Left colon (tissue), 2 donors: ENCODE measurements at places on chromosomes 12 and 14. TPM values are rescaled to one million over a fixed set of nuclear protein-coding genes. Genes with fewer than 3 reads are reported as not detected.

The NRL gene
- total RNA-seq, result 1.5 TPM

The DPPA3 gene
- not detected for total RNA-seq

- peak; percentile 35 for DNase-seq
Measured at GRCh38 chr12:109588461-109589239, 15.1 kb downstream of the MVK start.

DNA sequence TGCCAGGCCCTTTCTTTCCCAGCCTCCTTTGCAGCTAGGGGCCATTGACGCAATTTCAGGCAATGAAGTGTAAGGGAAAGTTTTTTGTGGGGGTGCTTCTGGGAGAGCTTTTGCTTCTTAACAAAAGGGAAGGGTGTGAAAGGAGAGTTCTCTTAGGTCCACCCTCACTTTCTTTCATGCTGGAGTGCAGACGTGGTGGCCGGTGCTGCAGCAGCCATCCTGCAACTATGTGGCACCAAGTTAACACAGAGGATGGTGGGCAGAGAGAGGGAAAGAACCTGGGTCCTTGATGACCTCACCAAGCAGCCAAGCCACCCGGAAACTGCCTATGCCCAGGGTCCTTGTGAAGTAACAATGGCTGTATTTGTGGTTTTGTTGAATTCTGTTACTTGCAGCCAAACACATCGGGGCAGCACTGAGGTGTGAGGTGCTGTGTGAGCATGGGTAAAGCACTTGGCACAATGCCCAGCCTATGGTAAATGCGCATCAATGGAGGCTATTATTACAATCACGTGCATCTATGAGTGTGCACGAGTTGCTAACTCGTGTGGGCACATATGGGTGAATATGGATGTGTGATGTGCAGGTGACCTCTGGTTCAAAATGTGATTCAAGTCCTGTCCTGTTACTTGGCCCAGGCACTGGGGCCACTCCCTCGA, 122.6 kb downstream of the CALM1 start:
- no peak for DNase-seq

- peak; percentile 46 for DNase-seq
Measured at GRCh38 chr14:88791629-88792472, 902 bp downstream of the EML5 start.

GRCh38 chr14:23115039-23115731, 3.9 kb downstream of the CEBPE start:
- DNase-seq, result no peak

- peak; percentile 40 for DNase-seq
Measured at GRCh38 chr12:95943330-95943842, at the start of gene AMDHD1. AMDHD1 (plus strand) TSS chr12:95943331; CDS start chr12:95943399, 68 bp downstream.

- DNase-seq, result no peak
Measured at GRCh38 chr12:26524862-26525465, 308.0 kb downstream of the ITPR2 start.
